ENCODE measurements at places on chromosomes 5 and 9. TPM values are rescaled to one million over a fixed set of nuclear protein-coding genes. Genes with fewer than 3 reads are reported as not detected.

The KIF24 gene
- 0.44 TPM for total RNA-seq

The MAP1B gene
- total RNA-seq: 584 TPM

The UGT3A2 gene
- total RNA-seq: not detected

The ESM1 gene
- total RNA-seq: not detected

The DIRAS2 gene
- not detected for total RNA-seq

The COL23A1 gene
- 0.79 TPM for total RNA-seq

The CDO1 gene
- 127 TPM for total RNA-seq

The ENHO gene
- total RNA-seq: not detected

The FCN2 gene
- total RNA-seq: not detected

The PCDHA9 gene
- total RNA-seq: 0.79 TPM

The TNIP1 gene
- total RNA-seq: 96.7 TPM

GRCh38 chr9:35277171-35277520 lies 115.3 kb downstream of the UNC13B start:
- DNase-seq: no peak

- no peak for DNase-seq
These were observed 30.9 kb downstream of the CNTLN start for GRCh38 chr9:17165764-17166163.

GRCh38 chr5:96347502-96348292 lies 85.4 kb downstream of the PCSK1 start:
- no peak for DNase-seq

- DNase-seq: no peak
These were observed 661 bp upstream of the SLC25A51 start for GRCh38 chr9:37904445-37905130.

DNA sequence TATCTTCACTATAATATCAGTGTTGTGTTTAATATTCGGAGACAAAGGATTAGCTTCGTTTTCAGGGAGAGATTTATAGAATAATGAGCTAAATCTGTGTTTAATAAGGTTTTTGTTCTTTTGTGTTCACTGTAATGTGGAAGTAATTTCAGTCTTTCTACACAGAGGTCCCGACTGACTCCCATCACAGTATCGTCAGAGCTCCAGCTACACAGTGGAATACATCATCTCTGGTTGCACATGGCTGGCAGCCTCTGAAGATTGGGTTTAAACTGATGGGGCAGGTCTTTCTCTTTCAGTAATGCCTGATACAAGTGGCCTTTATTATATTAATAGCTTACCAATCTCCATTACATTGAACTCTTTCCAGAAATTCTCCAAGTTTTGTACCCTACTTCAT lies 736.7 kb upstream of the RIOK2 start:
- DNase-seq: no peak

DNA sequence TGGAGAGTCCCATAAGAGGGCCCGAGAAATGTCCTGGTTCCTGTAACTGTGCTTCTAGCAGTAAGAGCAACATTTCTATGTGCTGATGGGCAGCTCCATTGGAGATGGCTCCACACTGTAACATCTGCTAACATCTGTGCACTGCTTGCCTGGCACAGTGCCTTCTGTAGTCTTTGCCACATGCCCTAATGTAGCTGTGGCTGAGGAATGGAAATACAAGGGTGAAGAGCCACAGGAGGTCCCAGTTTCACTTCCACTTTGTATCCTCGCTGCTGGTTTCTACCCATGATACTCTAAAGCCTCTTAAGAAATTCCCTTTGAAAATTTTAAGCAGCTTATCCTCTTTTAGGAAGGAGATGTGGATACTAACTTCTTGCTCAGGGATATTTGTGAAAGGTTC lies 97.4 kb downstream of the HOMER1 start:
- DNase-seq: no peak

DNA sequence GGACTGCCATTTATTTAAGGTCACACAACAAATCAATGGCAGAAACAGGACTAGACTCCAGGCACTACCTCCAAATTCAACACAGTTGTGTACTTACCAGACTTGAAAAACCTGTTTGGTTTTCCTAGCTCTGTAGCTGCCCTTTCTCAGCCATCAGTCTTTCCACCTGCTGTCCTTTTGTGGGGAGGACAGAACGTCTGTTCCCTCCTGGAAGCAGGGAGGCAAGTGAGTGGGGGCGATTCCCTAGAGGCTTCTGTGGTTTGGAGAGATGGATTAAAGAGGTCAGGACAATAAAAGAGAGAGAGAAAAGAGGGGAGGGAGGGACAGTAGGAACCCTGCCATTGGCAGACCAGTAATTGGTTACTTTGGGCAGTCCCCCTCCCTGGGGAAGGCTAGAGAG lies 14.7 kb downstream of the ASTN2 start:
- no peak for DNase-seq

GRCh38 chr9:116979456-116979855 lies 292.4 kb downstream of the TRIM32 start:
- DNase-seq: no peak

- no peak for DNase-seq
These were observed at the start of gene PCDHA11 for GRCh38 chr5:140868721-140869554. PCDHA11 (plus strand) TSS chr5:140868957; CDS start chr5:140869104, 147 bp downstream.

- DNase-seq: no peak
These were observed 76.8 kb upstream of the PHYKPL start for GRCh38 chr5:178309271-178310013.

- DNase-seq: no peak
These were observed 86.3 kb upstream of the RPS23 start for GRCh38 chr5:82364497-82364896.

GRCh38 chr9:8857068-8857925 lies 1057.7 kb upstream of the DMAC1 start:
- DNase-seq: no peak

GRCh38 chr5:72569408-72569944 lies 62.3 kb upstream of the ZNF366 start:
- DNase-seq: no peak

- no peak for DNase-seq
These were observed 64.3 kb upstream of the PCA3 start for GRCh38 chr9:76699971-76700370.

DNA sequence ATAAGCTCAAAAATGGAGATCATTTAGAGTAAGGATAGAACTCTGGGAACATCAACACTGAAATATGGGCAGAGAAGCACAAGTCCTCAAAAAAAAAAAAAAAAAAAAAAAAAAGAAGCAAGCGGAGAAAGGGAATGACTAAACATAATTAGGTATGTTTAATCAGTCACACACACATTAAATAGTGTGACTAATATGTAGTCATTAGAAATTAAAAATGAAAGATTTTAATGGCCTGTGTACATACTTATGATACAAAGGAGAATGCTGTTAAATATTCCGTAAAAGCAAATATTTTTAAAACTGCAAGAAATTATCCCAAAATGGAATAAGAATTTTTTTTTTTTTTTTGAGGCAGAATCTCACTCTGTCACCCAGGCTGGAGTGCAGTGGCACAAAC lies 10.5 kb downstream of the LPAR1 start:
- no peak for DNase-seq

GRCh38 chr9:135925496-135926133 lies 18.3 kb upstream of the CAMSAP1 start:
- no peak for DNase-seq

DNA sequence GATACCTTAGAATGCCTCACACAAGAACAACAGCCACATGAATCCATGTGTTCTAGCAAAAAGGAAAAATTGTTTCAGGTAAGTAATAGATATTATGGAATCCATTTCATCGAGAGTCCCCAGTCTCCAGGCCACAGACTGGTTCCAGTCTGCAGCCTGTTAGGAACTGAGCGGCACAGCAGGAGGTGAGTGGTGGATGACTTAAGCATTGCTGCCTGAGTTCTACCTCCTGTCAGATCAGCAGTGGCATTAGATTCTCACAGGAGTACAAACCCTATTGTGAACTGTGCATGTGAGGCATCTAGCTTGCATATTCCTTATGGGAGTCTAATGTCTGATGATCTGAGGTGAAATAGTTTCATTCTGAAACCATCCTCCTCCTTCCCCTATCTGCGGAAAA lies 207.0 kb downstream of the CSNK1G3 start:
- DNase-seq: no peak

- no peak for DNase-seq
These were observed 1.7 kb downstream of the SSBP2 start for GRCh38 chr5:81749192-81749560.

GRCh38 chr5:71969460-71969859 lies 137.8 kb upstream of the MAP1B start:
- no peak for DNase-seq

GRCh38 chr9:109320742-109321448 lies at the start of gene EPB41L4B:
EPB41L4B (minus strand) TSS chr9:109321059; CDS start chr9:109320446, 613 bp downstream.
- DNase-seq: peak; percentile 92

- DNase-seq: no peak
These were observed 47.7 kb downstream of the FNIP1 start for GRCh38 chr5:131749138-131749537.

- no peak for DNase-seq
These were observed 115.0 kb upstream of the ELAVL2 start for GRCh38 chr9:23941051-23941450.

- no peak for DNase-seq
These were observed 833 bp downstream of the ANKHD1 start for GRCh38 chr5:140402258-140403074.

DNA sequence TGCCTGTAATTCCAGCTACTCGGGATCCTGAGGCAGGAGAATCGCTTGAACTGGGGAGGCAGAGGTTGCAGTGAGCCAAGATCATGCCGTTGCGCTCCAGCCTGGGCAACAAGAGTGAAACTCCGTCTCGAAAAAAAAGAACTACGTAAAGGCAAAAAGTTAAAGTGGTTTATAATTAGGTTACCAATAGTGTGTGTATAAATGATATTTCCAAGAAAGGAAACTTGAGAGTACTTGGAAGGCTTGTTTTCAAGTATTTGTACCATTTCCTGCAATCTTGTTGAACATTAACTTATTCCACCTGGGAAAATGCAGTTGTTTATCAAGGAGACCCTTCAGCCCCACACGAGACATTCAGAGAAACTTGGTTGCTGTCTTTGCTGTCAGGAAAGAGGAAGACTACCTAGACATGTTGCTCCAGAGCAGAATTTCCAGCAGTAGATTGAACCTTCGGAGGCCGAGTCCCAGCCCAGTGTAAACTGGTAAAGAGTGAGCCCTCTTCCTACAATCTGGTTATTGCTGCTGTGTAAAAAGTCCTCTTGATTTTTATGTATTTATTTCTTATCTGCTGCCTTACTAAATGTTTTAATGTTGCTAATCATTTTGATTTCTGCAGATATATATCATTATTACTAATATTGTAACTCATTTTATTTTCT lies 30.1 kb downstream of the STXBP1 start:
- DNase-seq: no peak

DNA sequence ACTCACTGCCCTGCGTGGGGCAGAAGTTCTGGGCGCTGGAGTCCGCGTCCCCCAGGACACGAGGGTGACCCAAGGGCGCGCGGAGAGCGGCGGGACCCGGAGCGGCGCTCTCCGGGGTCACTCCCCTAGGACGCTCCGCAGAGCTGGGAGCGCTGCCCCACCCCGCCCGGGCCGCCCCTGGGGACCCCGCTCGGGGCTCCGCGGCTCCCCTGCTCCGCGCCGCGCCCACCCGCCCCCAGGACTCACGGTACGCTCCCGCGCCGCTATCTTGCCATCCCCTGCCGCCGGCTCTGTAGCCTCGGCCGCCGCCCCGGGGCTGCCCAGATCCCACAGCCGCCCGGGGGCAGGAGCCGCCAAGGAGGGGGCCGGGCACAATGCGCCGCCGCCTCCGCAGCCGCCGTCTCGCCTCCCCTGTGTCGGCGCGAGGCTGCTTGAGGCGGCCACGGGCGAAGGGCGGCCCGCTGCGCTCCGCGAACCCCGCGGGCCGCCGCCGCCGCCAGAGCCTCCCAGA lies 303 bp downstream of the LIFR start:
- DNase-seq: no peak

- DNase-seq: no peak
These were observed 83.3 kb upstream of the RORB start for GRCh38 chr9:74413876-74414275.

GRCh38 chr9:110751971-110752370 lies 83.4 kb downstream of the MUSK start:
- DNase-seq: no peak

GRCh38 chr9:136309101-136309801 lies 5.4 kb upstream of the CCDC187 start:
- no peak for DNase-seq

DNA sequence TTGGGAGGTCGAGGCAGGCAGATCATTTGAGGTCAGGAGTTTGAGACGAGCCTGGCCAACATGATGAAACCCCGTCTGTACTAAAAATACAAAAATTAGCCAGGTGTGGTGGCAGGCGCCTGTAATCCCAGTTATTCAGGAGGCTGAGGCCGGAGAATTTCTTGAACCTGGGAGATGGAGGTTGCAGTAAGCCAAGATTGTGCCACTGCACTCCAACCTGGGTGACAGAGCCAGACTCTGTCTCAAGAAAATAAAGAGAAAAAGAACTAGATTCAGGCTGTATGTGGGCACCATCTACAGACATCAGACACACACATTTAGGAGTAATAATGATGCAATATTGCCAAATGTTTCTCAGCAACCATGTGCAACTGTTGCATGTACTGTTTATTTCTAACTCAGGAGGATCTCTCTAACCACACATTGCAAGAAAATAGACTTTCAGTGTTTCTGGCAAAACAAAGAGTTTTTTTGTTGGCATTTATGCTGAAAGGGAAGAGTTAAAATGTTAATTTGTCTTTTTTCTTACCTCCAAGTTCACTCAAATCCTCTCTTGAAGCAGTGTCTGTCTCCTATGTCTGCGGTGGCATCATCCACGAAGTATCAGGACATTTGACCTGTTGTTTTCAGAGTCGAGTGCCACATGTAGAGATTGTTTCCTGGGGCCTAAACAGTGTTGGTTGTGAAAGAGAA lies 5.1 kb upstream of the ORM1 start:
- peak; percentile 13 for DNase-seq

DNA sequence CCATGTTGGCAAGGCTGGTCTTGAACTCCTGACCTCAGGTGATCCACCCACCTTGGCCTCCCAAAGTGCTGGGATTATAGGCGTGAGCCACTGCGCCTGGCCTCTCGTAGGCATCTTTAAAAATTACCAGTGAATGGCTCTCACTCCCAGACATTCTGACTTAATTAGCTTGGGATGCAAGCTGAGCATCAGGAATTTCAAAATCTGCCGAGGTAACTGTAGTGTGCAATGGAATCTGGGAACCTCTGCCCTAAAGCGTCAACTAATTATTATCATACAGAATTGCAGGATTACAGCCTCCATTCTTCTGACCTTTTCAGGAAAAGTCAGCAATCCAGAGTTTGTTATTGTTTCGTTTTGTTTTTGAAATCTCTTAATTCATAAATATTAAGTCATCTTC lies 213.4 kb upstream of the DMAC1 start:
- no peak for DNase-seq

DNA sequence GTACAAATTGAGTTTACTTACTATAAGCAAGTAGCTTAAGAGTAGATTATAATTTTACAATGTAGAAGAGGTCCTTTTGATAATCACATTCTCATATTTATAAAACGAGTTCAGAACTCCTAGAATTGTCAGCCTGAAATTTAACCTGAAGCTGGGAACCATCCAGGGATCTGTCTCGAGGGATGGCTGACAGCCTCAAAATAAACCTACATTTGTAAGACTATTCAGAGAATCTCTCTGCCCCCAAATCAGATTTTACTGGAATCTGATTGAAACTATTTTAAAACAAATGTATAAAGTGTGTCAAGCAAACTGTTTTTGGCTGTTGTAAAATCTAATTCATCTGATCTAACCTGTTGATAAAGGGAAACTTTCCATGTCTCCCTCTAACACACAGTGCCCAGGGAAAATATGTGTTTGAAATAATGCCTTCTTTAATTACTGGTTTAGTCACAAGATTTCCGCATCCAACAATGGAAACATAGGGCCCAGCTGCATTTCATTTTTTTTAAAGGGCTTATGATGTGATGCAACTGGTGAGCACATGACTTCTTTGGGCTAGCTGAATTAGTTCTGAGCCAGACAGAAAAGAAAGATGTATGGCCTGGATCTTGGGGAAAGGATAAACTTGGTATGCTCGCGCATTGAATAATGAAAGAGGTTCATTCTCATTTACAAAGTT lies 30.3 kb downstream of the SLC25A46 start:
- DNase-seq: no peak
